ENCODE measurements at places on chromosomes 5 and 9.

DNA sequence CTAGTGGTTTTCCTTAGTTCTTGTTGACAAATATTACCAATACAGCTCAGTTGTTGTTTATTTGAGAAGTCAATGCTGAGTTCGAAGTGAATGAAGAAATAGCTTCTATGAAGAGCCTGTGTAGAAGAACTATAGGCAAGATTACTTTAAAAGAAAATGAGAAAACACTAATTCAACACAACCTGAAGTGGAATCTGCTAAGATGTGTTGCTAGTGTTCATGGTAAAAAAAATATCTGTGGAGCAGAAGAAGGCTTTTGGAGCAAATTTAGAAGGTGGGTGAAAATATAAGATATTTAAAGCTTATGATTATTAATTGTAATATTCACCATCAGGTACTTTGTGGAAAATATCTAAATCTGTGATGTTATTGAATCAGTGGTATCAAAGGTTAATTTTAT lies 2.5 kb upstream of the DOCK2 start:
- no peak for DNase-seq

- DNase-seq: no peak
Observed at GRCh38 chr5:17277907-17278306, 60.5 kb downstream of the BASP1 start.

- no peak for DNase-seq
Observed at GRCh38 chr9:72894342-72894741, 58.5 kb downstream of the ALDH1A1 start.

- DNase-seq: no peak
Observed at GRCh38 chr5:13659391-13659790, 285.1 kb downstream of the DNAH5 start.

- DNase-seq: peak; percentile 37
Observed at GRCh38 chr9:135589596-135590485, 28.3 kb downstream of the PAEP start.

GRCh38 chr5:147522435-147522834 lies 12.6 kb upstream of the DPYSL3 start:
- no peak for DNase-seq

- no peak for DNase-seq
Observed at GRCh38 chr9:127305206-127305837, 40.7 kb downstream of the GARNL3 start.

DNA sequence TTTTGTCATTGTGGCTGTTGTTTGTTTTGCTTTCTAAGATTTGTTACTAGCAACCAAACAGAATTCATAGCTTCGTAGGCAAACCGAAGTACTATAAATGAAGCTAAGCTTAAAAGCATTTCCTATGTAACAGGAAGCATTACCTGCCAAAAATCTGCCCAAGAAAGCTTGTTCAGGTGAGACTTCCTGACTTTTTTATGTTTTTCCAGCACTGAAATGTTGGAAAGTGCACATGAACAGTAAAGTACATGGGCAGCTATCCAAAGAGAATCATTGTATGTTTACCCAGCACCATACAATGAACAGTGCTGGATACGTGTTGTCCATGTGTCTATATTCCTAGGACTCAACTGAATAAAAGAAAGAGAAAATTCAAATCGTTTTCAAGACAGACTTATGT lies 247.1 kb downstream of the NFIB start:
- DNase-seq: no peak

- no peak for DNase-seq
Observed at GRCh38 chr5:3996707-3997336, 401.2 kb downstream of the IRX1 start.

DNA sequence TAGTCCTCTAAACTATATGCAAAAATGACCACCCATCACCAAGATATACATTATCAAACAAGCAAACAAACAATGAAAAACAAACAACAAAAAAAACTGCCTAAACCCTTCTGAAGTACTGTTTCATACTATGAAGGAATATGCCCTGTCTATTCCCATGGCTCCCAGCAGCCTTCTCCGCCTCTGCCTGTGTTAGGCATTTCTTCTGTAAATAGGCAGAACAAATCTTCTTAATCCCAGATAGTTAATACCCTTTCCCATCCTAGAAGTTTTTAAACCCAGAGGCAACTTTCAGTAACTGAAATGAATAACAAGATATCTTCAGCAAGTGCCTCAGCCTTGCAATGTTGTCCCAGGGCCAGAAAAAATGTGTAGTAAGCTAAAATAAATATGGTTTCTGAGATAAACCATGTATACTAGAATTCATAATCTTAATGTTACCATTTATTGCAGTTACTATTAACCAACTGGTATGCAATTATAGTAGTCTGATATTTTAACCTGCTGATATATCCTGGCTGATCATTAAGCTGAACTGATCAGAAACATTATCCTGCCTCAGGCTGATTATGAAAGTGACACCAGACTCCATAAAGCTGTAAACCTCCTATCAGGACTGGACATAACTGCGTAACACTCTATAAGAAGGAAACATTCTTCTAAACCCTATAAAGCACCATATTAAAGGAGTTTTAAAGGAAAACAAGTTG lies 68.5 kb downstream of the ANKRD31 start:
- DNase-seq: no peak

GRCh38 chr9:10228082-10228481 lies 384.7 kb downstream of the PTPRD start:
- DNase-seq: no peak

DNA sequence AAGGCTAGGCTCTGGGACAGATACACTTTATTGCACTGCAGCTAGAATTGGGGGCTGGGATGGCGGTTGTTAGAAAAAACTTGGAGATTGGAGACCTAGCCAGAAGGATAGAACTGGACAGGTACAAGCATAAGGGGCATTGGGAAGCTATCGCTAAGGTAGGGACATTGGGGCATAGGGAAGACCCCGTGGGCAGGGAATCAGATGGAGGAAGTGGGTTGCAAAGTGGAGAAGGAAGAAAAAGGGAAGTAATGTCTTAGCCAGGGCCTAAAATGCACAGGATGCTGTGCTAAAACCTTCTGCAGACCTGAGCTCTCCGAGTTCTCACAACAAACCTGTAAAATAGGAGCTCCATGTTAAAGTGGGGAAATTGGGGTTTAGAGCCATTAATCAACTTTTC lies 178.2 kb downstream of the ZDHHC21 start:
- no peak for DNase-seq

DNA sequence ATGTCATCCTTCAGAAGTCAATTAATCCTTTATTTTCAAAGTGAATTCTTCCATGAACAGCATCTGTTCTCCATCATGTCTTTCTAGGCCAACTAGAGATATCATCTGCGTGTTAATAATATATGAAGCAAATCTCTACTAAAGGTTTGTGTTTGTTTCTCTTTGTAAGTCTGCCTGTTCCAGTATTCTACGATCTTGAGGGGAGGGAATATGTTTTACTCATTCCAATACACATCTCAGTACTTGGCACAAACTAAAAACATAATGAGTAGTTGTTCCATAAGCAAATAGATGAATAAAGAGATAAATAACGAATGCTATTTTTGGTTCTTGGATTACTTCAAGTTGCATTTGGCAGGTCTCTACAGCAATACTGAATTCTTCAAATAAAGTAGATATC lies 470.7 kb upstream of the GRIN3A start:
- no peak for DNase-seq

DNA sequence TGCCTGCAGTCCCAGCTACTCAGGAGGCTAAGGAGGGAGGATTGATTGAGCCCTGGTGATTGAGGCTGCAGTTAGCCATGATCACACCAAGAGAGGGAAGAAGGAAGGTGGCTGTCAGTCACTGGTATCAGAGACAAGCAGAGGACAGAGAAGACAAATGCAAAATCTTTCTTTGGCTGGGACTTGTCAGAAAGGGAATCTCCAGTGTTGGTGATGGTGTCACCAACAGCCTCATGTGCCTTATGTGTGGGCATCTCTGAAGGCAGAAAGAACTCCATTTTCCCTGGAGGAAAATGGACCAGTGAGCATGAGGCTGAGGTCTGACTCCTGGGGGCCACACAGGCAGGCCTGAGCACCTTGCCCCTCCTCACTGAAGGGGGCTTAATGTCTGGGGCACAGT lies 12.1 kb upstream of the RNF183 start:
- no peak for DNase-seq

- no peak for DNase-seq
Observed at GRCh38 chr9:71975833-71976232, 64.4 kb downstream of the C9orf85 start.

- no peak for DNase-seq
Observed at GRCh38 chr5:53357439-53357838, 123.0 kb upstream of the FST start.

DNA sequence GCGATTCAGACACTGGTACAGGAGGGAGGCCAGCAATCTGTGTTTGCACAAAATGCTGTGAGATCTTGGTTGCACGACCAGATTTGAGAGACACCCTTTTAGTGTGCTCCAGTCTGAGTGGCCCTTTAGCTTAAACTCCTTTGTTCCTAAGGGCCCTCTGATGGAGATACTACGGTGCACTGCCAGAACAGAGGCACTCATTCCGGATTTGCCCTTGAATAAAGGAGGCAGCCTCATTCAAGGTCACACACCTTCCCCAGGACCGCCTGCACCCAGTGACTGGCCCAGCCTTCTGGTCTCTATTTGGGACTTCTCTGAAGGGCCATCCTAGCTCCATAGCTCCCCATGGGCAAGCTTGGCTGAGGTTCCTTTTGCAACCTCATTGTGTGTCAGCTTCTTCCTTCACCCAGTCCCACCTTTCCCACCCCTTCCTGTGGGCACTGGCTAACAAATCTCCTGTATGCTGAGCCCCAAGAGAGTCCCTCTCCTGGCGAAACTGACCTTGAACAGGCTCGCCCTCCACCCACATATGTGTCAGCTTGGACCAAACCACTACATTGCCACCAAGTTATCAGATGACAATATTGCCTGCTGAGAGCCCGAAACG lies 191.7 kb downstream of the GABBR2 start:
- DNase-seq: peak; percentile 26

- no peak for DNase-seq
Observed at GRCh38 chr9:108857572-108857971, 1.8 kb upstream of the ACTL7B start.

DNA sequence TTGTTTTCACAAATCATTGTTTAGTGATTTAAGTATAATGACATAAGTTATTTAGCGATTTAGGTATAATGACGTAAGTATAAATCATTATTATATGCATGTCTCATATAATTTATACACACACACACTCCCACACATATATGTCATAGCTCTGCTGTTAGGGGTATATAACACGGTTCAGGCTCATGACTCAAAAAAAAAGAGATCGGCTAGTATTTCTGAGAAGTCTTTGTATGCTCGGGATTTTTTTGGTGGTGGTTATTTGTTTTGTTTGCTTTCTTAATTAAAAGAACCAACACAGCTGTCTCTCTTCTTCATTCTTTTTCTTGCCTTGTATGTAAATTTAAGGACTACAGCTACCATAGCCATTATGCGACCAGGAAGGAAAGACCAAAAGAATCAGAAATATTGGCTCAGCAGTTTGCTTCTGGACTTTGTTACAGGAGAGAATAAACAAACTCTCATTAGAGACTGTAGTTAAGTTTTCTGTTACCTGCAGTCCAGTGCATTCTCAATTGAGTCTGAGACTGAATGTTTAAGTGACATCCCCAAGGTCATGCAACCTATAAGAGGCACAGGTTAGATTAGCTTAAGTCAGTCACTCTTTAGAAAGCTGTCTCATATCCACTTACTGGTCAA lies 83.2 kb upstream of the NREP start:
- DNase-seq: no peak

GRCh38 chr5:154221371-154221896 lies 30.9 kb downstream of the GALNT10 start:
- peak; percentile 69 for DNase-seq

DNA sequence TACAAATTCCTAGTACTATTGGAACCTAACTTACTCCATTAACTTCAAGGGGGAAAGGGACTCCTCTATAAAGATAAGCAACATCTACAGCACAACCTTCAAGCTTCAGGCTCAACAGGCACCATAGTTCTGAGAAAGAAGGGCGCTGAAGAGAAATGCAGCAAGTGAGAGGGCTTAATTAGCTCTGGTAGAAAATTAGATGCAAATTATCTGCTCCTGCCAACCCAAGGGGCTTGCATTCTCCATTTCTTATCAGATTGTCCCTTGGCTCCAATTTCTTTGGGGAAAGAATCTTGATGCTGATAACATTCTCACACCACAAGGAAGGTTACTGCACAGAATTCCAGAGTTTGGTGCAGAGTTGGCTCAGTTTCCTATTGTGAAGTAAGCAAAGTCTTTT lies 214.6 kb downstream of the GABRG2 start:
- no peak for DNase-seq

DNA sequence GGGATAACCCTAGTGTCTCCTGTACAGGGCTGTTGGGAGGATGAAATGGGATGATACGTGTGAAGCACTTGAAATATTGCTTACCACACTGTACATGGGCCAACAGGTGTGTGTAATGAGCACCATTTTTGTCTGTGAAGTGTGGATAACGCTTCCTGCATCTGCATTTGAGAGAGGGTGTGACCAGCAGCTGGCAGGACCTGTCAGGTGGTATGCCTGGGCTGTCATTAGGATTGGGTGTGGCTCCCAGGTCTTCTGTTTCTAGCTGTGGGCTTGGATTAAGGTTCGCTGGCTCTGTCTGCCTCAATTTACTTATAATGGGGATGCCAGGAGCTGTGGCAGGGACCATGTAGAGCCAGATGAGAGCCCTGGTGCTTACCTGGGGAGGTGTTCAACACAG lies 74.4 kb downstream of the PRRT1B start:
- no peak for DNase-seq

- DNase-seq: no peak
Observed at GRCh38 chr5:148425808-148426207, 42.0 kb downstream of the FBXO38 start.

- no peak for DNase-seq
Observed at GRCh38 chr9:136255166-136255538, 9.5 kb upstream of the QSOX2 start.

- no peak for DNase-seq
Observed at GRCh38 chr5:134547999-134548658, 22.7 kb downstream of the JADE2 start.

GRCh38 chr5:59487772-59488729 lies 405.5 kb downstream of the PDE4D start:
- DNase-seq: no peak

DNA sequence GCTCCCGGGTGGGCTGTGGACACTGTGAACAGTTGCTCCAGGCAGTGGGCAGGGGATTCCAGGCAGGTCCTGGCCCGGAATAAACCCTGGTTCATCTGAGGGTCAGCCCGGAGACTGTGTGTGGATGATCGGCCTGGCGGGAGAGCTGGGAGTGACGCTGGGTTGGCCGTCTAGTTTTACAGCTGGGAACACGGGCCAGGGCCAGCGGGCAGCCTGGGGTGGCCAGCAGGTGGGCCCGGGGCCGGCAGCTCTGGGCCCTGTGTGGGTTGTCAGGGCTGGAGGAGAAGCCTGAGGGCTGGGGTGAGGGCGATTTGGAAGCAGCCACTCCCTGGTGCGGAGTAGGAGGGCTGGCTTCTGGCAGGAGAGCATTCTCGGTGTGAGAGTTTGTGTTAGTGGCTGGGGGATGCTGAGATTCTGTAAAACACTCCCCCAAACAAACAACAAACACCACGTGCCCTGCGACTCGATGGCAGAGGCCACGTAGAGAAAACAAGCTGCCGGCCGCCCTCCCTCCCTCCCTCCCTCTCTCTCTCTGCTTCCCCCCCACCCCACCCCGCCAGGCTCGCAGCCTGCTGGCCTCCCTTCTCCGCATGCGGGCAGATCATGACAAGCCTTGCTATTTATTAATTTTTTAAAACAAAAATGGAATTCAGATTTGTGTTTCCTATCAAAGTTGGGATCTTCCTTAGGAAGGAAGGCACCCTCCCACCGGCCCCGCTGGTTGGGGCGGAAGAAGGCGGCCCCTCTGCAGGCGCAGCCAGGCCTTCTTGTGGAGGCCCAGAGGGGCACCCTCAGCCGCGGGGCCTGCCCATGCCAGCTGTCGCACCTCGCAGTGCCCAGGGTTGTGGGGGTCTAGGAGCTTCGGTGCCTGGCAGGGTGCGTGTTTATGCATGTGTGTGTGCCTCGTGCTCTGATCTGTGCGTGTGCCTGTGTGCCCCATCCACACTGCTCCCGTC lies 49.5 kb downstream of the RXRA start:
- no peak for DNase-seq
